Hippocampal formation (tissue), 2 donors: ENCODE measurements at places on chromosomes 3 and 15.

- DNase-seq: no peak
Observed at GRCh38 chr15:58212909-58213526, 74.8 kb downstream of the AQP9 start.

GRCh38 chr3:177430653-177431052 lies 233.4 kb upstream of the TBL1XR1 start:
- no peak for DNase-seq

DNA sequence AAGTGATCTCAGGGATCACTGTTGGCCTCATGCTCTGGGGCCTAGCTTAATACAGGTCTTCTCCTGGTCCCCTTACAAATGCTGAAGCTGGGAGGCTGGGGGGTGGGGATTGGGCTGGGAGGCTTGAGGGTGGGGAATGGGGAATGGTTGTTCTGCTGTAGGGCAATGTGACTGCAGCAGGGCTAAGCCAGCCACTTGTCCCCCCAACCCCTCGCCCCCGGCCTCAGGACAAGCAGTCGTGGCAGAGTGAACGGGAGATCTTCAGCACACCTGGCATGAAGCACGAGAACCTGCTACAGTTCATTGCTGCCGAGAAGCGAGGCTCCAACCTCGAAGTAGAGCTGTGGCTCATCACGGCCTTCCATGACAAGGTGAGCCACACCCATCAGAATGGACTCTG lies 17.2 kb upstream of the EXOG start:
- no peak for DNase-seq

GRCh38 chr3:127849368-127849767 lies 27.1 kb upstream of the MGLL start:
- no peak for DNase-seq

GRCh38 chr3:34381243-34381642 lies 582.8 kb downstream of the PDCD6IP start:
- DNase-seq: no peak

DNA sequence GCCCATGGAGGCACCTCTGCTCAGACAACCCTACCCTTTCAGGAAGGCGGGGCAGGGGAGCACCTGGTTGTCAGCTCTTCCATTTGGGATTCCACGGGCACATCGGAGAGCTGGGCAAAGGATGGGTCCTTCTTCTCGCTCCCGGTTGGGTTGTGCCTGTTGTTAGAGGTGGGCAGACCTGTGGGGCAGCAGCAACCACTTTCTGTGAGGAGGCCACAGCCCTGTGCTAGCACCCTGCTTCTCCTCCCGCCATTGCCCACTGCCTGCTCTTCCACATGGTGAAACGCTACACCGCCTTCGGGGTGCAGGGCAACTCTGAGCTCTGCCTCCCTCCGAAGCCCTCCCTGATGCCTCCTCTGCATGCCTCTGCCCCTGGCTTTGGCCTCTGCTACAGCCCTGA lies 7.0 kb upstream of the HHATL start:
- no peak for DNase-seq

- no peak for DNase-seq
Observed at GRCh38 chr3:42336103-42336502, 70.1 kb upstream of the CCK start.

- DNase-seq: no peak
Observed at GRCh38 chr3:45793482-45794176, 2.7 kb downstream of the SLC6A20 start.

DNA sequence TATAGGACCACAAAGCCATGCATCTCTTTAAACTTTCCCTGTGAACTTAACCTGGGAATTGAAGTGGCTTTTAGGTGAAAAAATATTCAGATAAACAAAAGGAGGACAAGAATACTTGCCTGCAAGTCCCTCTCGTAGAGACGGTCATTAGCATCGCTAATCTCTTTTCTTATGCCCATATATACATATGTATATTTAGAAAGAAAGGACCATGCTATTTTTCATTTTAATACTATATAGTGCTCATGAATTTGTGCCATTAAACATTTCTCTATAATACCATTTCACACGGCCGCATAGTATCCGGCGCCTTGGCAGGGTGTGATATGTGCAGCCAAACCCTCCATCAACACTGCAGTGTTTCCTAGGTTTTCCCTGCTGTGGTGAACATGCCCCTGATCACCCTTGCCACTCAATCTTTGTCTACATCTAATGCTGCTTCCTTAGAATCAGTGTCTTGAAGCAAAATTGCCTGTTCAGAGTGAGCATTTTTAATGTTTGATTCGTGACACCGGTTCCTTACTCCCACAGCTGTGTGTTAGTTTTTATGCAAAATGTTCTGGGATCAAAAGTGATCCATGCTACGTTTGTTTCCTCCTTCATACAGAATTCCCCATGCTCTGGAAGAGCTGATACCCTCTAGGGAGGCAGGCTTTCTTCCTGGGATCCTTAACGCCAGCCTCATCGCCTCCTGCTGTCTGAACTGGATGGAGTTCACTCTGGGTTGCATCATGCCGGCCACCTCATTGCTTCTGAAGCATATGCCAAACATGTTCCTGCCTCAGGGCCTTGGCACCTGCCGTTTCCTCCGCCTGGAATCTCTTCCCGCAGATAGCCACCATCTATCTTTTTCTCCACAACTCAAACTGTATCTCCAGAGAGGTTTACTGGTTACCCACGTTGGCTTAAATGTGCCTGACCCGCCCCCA lies 118.1 kb downstream of the FBLN2 start:
- DNase-seq: no peak

GRCh38 chr3:81554388-81554787 lies 207.1 kb downstream of the GBE1 start:
- DNase-seq: no peak
